ENCODE measurements at places on chromosomes 3 and 15.

DNA sequence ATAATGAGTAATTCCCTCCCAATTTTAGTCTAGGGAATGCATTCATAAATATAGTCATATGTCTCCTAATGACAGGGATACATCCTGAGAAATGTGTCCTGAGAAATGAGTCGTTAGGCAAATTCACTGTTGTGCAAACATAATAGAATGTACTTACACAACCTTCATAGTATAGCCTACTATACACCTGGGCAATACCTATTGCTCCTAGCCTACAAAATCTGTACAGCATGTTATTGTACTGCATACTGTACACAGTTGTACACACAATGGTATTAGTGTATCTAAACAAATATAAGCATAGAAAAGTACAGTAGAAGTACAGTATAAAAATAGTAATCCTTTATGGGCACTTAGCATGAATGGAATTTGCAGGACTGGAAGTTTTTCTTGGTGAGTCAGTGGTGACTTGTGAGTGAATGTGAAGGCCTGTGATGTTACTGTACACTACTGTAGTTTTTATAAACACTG, 6.6 kb downstream of the DTWD1 start:
- no peak for DNase-seq

DNA sequence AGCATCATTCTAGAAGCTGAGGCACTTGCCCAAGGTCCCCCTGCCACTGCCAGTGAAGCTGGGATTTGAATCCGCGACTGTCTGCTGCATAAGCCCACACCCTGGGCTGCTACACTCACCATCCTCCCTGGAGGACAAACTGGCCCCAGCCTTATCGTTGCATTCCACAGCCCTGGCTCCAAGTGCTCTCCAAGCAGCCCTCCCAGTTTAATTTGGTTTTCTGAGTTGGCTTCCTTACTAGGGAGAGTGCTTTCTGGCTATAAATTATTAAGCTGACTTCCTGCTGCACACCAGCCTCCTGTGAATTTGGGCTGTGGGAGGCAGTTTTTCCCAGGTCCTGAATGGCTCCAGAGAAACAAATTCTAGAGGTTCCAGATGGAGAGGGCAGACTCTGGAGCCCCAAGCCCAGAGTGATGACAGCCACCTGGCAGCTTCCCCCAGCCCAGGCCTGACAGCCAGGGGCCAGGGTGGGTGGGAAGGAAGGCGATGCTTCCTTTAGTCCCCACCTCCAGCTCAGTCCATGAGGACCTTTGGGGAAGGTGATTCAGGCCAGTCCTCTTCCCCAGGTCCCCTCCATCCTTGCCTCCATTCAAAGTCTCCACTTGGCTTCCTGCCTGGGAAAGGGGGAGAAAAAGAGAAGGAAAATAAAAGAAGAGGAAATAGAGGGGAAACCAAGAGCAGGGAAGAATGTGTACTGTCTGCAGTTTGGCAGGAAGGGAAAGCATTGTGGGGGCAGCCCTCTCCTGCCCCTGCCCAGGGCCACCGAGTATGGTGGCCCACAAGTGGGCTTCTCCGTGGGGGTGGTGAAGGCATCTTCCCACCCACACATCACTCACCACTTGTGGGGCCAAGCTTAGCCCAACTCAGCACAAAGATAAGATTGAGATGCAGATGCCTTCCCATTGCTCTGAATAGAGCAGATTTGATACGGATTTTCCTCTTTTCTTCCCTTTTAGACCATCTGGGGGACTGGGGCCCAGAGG, 69.6 kb downstream of the SEMA5B start:
- no peak for DNase-seq

DNA sequence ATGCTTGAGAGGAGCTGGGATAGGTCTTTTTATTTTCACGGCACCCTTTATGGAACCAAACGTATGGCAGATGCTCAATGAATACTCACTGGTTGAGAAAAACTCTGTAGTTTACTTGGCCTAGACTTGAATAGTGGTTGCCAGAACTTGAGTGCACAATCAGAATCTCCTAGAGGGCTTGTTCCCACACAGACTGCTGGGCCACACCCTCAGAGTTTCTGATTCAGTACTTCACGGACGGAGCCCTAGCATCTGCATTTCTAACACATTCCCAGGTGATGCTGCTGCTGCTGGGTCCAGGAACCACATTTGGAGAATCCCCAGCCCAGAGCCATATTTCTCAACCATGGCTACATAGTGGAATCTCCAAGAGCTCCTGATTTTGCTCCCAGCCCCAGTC, 24.6 kb downstream of the CA12 start:
- DNase-seq, result no peak

GRCh38 chr15:51675234-51675633, 6.1 kb upstream of the SCG3 start:
- no peak for DNase-seq

DNA sequence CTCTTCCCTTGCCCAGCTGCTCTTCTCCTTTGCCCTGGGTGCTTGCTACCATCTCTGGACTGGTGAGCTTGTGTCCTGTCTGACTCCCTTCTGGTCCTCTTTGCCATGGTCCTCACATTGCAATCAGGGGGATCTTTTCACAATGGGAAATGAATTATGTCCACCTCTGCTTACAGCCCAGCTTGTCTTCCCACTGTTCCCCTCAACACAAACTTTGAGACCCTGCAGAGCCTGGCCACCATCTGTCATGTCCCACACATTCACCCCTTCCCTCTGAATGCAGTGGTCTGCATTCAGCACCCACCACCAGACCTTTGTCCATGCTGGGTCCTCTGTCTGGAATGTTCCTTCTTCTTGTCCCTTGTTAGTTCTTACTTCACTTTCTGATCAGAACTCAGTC, 100.5 kb downstream of the ABHD5 start:
- DNase-seq, result peak; percentile 66

DNA sequence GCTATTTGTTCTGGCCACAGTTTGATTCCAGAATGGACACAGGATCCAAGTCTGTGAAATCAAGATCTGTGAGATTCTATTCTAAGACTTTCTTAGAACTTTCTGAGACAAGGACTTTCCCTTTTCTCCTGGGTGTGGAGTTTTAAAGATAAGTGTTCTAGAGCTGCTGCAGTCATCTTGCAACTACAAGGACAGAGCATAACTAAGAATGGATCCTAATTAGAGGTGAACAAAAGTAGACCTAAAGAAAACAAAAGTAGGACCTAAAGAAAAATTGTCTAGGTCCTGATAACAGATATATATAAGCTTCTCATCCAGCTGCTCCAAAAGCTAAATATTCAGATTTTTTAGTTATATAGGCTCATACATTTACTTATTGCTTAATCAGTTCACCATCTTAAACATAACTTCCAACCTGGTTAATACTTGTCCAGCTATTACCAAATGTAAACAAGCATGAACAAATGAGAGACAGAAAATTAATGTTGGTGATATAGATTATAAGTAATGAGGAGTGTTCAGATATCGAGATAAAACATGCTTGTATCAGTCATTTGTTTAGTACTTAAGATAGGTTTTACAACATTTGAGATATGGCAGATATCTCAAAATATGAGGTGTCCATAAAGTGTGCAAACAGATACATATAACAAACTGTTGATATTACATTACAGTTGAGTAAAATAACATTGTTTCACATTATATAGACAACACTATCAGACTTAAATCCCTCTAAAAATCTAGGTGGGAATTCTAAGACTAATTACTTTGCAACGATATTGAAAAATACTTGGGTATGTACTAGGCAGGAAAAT, 75.1 kb downstream of the CD200 start:
- DNase-seq, result no peak

- no peak for DNase-seq
These were observed 718.2 kb upstream of the GRM7 start for GRCh38 chr3:6142707-6143106.

DNA sequence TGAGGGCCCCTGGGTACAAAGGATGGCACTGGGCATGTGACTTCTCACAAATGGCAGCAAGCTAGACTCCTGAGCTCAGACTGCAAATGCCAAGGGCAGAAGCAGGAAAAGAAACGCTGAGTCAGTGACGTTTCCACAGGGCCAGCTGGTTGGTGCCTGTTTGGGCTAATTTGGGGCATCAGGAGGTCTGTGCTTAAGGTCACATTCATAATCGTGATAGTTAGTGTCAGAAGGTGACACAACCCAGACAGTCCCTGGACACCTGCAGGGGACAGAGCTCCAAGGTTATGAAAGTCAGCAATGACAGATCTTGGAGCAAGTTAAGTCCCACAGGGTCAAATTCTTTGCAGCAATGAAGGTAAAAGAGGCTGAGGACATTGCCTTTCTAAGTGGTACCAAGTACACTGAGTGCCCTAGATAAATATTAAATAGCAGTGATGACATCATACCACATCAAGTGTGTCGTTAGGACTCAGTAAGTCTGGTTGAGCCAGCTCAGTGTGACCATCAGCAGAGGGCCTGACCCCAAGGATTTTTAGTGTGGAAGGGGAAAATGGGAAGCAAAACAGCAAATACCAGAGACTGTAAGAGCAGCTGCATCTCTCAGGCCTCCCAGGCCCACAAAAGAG, 556.9 kb upstream of the CFAP20DC start:
- no peak for DNase-seq

DNA sequence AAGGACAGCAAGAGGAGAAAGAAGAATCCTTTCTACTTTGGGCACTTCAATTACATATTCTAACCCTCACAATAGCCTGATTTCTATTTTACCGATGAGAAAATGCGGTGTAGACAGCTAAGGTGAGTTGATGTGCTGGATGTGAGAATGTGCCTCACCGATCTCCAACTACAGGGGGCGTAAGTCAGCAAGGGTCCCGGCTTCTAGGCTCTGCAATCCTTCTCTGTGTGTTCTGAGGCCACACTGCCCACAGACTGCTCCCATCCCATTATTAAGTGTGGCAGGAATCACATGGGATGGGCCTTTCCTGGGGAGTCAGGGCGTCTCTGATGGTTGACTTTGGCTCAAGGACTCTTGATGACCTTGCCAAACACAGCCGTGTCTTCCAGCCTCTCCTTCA, 23.6 kb upstream of the RPL35A start:
- no peak for DNase-seq

DNA sequence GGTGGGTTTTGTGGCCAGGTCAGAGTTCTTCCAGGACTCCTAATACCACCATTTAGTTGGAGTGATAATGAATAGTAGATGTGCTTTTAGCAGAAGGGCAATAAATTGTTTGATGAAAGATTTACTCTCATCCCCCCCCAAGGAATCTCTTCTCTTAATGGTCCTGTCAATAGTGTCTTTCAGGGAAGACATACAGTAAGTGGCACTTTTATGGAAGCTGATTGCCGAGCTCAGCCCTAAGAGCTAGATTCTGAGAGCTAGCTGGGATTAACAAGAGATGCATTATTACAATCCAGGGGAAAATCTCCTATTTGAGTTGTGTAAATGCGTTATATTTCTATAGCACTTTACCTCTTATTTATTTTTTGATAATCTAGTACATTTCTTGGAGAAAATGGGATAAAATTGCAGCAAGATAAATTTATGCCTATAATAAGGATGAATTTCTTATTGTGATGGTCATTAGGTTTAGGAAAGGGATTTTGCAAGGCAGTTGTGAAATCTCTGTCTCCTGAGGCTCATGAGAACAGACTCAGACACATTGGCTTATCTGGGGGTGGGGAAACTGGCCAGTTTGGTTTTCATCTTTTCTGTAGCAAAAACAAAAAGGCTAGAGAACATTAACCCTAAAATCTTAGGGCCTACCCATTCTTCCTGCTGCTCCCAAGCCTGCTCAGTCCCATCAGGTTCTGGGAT, 41.6 kb upstream of the CLSTN2 start:
- no peak for DNase-seq

DNA sequence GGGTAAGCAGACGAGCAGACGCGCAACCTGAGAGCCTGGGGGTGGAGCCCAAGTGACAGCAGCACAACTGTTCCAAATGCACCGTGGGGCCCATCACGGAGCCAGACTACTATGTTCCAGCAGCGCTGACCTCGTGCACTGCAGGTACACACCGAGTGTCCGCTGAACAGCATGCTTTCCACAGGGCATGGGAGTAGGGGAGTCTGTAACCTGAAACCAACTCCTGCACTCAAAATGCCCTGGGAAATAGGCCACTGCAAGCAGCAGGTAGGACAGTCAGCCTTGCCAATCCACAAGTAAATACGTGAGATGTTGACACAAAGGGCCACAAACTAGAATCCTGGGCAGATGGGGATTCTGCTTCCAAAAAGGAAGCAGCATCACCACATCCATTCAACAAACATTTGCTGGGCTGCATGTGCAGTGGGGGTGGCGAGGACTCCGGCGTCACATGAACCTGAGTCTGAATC, 73.9 kb downstream of the TBC1D2B start:
- no peak for DNase-seq

DNA sequence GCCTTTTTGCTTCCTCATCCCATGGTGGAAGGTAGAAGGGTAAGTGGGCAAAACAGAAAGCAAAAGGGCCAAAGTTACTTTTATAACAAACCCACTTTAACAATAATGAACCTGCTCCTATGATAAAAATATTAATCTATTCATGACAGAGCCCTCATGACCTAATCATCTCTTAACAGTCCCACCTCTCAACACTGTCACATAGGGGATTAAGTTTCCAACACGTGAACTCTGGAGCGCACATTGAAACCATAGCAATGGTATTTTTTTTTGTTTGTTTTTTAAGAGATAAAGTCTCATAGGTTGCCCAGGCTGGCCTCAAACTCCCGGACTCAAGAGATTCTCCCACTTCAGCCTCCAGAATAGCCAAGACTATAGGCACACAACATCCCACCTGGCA, 30.7 kb downstream of the KATNBL1 start:
- peak; percentile 37 for DNase-seq

- DNase-seq, result no peak
These were observed 59.9 kb downstream of the IGF2BP2 start for GRCh38 chr3:185764980-185765370.

DNA sequence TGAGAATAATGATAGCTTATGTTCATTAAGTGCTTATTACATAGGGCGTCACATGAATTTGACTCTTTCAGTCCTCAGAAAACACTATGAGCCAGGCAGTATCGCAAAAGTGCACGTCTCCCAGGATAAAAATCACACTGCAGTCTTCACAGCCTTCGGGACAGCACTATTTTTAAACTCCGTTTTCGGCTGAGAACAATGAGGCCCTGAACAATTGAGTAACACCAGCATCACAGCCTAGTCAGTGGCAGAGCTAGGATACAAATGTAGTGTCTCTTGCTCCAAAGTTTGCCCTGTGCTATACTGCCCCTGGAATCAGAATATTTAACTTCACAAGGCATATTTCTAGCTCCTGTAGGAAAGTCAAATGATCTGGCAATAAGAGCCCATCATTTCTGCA, 852.1 kb upstream of the SEMA6D start:
- no peak for DNase-seq

DNA sequence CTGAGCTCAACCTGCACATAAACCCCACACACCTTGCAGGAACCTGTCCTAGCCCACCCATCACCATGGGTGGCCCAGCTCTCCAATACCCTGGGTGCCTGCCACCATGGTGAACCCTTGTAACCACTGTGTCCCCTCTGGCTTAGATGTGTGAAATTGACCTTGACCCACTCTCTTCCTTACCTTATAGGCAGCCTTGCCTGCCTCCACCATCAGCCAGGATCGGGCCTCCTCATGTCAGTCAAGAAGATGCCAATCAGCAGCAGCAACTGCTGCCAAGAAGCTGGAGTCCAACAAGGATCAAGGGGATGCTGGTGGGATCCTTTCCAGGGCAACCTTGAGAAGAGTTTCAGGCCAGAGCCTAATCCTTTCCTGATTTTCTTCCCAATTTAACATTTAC, 8.8 kb upstream of the CYP11A1 start:
- DNase-seq, result no peak

- DNase-seq, result peak; percentile 93
These were observed 15.6 kb downstream of the TEX264 start for GRCh38 chr3:51686512-51687215.
